ENCODE measurements at places on chromosomes 3 and 15.

DNA sequence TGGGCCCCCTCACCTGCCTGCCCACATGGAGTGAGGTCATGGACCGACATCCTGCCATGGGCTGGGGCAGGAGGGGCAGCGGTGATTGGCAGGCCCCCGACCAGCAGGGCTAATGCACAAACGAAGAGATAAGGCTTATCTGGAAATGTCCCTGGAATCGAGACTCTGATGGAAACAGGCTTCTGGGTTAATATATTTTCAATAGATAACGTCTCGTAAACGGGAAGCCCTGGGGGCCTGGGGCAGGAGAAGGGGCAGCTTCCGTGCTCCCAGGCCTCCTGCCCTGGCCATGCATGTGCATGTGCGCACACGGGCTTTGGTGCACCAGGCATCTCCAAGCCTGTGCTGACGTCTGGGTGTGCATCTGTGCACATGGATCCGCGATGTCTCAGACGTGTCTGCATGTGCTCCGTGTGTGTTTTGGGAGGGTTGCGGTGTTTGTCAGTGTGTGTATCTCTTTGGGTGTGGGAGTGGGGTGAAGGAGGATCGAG lies 55.1 kb downstream of the DNAJB8 start:
- no peak for DNase-seq

DNA sequence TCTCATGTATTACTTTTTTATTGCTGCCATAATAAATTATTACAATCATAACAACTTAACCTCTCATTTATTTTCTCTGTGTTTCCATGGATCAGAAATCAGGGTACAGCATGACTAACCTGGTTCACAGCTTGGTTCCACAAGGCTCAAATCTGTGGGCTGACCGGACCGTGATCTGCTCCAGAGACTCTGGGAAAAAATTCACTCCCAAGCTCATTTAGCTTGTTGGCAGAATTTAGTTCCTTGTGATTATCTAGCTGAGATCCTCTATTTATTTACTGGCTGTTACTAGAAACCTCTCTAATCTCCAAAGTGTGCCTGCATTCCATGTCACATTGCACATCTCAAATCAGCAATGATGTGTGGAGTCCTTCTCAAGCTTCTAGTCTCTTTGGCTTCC lies 386.6 kb downstream of the DIPK2A start:
- no peak for DNase-seq

GRCh38 chr3:52265387-52265786 lies 13.1 kb downstream of the WDR82 start:
- DNase-seq, result no peak

DNA sequence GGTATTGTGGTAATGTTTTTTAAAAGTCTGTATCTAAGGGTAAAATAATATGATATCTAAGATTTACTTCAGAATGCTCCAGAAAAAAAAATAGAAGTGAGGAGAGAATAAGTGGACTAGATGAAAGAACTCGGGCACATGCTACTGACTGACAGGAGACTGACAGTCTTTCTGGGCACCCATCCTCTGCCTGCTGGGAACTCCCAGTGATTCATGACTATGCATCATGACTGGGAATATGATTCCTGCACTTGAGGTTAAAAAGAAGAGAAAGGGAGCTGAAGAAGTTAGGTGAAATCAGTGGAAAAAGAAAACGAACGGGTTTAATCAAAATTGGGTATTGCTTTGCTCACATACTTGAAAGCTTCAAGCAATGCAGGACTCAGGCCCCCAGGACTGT lies 35.7 kb upstream of the SPSB4 start:
- DNase-seq, result peak; percentile 28

- DNase-seq, result no peak
These were observed 23.6 kb upstream of the ATG7 start for GRCh38 chr3:11248596-11248995.

GRCh38 chr3:179430277-179430870 lies 20.9 kb downstream of the GNB4 start:
- no peak for DNase-seq

DNA sequence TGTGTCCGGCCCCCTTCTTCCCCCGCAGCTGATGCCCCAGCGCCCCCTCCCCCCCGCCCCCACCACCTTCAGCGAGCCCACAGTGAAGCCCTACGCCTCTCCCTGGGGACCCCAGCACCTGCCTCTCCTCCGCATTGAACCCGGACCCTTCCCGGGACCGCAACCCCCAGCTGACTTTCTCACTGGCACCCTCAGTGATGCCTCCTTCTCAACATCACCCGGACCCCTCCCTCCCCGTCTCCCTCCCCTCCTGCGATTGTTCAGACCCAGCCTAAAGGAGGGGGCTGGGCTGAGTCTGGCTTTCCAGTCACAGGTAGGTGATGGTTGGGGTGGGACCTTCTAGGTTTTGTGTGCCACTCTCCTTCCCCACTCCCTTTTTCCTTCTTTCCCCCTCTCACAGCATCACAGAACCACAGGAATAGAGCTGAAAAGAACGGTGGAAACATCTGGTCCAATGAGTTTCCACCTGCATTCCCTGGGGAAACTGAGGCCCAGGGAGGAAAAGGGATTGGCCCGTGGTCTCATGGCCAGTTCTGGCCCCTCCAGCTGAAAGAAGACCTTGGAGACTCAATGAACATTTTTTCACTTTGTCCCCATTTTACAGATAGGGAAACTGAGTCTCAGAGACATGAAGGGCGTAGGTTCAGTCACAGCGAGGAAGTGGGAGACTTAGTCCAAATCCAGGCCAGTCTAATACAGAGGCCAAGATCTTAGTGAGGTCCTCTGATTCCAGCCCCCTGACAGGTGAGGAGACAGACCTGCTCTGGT lies 828 bp downstream of the CAND2 start:
- DNase-seq, result no peak

DNA sequence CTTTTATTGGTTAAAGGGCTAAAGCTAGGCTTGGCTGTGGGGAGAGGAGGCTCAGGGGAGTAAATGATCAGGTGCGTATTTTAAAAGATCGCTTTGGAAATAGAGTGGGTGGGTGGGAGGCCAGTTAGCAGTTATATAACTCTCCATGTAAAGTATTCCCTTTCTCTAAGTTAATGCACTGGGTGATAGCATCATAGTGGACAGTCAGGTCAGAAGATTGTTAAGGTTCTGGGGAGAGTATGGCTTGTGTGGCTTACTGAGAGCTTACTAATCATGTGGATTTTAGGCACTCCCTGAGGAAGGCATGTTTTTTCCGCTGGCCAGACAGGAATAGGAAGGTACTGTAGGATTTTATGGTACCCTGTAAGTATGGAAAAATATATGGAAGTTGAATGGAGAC lies 6.3 kb upstream of the EIF3J start:
- DNase-seq, result no peak

DNA sequence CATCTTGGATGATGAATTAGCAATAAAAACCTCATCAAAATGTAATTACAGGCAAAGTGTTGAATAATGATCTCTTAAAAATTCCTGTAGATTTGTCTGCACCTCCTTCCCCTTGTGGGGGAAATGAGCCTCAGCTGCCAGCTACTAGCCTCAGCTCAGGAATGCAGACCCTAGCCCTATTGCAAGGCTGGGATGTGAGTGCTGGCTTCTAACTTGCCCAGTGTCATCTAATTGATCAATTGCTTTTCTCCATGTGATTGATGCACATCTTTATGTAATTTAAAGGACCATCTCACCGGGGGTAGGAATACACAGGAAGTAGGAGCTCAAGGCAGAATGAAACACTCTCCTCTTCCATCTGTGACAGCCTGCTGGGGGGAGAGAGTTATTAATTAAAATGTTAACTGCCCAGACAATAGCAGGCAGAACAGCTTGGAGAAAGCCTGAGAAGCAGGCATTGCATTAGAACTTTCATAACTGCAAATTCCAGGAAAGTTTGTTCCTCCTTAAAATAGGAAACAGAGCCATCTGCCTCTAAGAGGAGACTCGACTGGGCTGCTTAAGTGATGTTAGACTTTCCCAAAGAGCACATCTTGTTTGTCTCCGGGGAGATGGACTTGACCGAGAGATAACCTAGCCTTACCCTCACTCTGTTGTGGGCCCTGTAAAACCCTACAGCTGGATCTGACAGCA lies 69.6 kb downstream of the LRTM1 start:
- no peak for DNase-seq

GRCh38 chr3:25663869-25664811 lies 567 bp downstream of the TOP2B start:
- peak; percentile 93 for DNase-seq

DNA sequence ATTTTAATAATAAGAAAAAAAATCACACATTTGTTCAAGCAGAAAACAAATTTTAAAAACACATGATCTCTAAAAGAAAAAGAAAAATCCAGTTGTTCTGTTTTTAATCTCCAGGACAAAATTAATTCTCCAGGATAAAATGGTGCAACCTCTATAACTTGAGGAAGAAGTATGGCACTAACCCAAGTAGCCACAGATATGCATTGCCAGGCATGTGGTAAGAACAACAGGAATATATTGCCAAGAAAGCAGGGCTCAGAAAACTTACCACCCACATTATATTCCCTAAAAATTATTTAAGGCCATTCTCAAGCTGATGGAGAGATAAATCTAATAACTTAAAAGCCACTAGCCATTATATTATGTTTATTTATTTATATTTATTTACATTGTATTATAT lies 295.7 kb upstream of the TMCO5A start:
- no peak for DNase-seq

DNA sequence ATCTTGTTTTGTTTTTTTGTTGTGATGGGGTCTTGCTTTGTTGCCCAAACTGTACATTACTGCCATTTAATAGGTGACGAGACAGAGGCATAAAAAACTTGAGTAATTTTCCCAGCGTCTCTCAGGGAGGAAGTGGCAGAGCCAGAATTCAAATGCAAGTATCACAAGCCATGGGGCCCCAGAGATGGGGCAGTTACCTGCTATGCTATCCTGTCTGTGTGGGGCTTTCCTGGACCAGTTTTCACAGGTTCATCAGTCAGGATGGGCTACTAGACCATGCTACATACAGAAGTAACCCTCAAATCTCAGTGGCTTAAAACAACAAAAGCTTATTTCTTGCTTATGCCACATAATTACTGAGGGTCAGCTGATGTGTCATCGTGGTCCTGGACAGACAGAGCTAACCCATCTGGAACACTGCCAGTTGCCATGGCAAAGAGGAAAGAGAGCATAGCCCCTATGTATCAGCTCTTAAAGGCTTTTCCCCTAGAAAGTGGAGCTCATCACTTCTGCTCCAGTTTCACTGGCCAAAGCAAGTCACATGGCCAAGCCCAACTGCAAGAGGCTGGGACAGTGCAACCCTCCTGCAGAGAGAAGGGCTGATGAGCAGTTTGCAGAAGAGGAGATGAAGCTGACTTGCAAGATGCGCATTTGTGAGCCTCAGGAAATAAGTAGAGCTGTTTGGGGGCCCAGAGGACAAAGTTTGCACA lies 31.7 kb upstream of the SYNM start:
- no peak for DNase-seq

Measured in suppressor macrophage treated with lipopolysaccharide for 1 hour (primary cell).